ENCODE measurements at places on chromosomes 13 and 19.

GRCh38 chr13:111347438-111347837 lies 27.0 kb downstream of the TEX29 start:
- H3K4me1 ChIP-seq: no peaks in the 10 kb centered on the region
- H3K27me3 ChIP-seq: no peaks in the 10 kb centered on the region
- DNase-seq: no peak

GRCh38 chr19:28170066-28170465 lies 1042.9 kb downstream of the UQCRFS1 start:
- H3K4me3 ChIP-seq: no peak overlapping the region
- no peaks in the 10 kb centered on the region for H3K4me1 ChIP-seq
- DNase-seq: no peak
- H3K27ac ChIP-seq: no peak overlapping the region

DNA sequence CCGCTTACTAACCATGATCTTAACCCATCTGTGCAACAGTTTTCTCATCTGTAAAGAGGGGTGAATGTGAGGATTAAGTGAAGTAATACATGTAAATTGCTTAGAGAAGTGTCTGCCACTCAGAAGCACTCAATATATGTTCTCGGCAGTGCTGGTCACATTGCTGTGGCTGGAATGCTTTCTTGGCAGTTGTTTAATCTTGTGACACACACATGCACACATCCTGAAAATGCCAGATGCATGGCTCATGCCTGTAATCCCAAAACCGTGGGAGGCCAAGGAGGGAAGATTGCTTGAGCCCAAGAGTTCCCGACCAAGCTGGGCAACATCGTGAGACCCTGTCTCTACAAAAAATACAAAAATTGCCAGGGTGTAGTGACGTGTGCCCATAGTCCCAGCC lies 4.9 kb upstream of the DMKN start:
- peak overlapping the region; percentile 53 for H3K27ac ChIP-seq
- peak; percentile 92 for DNase-seq
- H3K27me3 ChIP-seq: no peaks in the 10 kb centered on the region
- no peaks in the 10 kb centered on the region for H3K36me3 ChIP-seq

DNA sequence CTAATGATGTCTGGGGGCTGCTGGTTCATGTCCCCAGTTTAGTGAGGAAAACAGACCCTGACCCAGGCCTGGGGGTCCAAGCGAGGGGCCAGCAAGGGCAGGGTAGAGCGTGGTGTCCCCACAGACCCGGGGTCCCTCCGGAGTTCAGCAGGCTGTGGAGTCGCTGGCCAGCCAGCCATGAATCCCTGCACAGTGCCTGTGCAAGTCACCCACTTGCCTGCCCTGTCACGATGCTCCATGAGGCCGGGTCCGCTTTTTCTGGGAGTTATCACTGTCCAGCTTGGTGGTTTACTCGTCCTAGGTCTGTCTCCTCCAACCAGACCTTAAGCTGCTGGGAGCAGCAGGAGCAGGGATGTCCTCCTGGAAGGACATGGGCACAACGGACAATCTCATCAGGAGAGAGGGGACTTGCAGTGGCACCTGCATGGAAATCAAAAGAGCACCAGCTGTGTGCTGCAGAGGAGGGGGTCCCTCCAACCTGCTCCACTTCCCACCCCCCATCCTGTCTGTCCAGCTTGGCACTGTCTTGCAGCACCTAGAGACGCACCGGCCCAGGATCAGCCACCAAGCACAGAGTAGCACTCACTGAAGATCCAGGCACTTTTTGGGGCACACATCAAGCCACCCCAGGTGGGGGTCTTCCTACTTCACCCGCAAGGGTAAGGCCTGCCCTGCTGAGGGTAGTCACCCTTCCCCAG lies 121.8 kb downstream of the URI1 start:
- no peaks in the 10 kb centered on the region for H3K4me1 ChIP-seq
- no peak overlapping the region for H3K4me3 ChIP-seq
- DNase-seq: no peak
- no peaks in the 10 kb centered on the region for H3K27me3 ChIP-seq
- no peak overlapping the region for H3K27ac ChIP-seq
- H3K36me3 ChIP-seq: no peaks in the 10 kb centered on the region

GRCh38 chr13:98237331-98237730 lies 60.3 kb upstream of the RNF113B start:
- no peak for DNase-seq
- no peak overlapping the region for H3K4me3 ChIP-seq
- H3K4me1 ChIP-seq: peaks cover 3% of the 10 kb centered on the region
- no peaks in the 10 kb centered on the region for H3K36me3 ChIP-seq

DNA sequence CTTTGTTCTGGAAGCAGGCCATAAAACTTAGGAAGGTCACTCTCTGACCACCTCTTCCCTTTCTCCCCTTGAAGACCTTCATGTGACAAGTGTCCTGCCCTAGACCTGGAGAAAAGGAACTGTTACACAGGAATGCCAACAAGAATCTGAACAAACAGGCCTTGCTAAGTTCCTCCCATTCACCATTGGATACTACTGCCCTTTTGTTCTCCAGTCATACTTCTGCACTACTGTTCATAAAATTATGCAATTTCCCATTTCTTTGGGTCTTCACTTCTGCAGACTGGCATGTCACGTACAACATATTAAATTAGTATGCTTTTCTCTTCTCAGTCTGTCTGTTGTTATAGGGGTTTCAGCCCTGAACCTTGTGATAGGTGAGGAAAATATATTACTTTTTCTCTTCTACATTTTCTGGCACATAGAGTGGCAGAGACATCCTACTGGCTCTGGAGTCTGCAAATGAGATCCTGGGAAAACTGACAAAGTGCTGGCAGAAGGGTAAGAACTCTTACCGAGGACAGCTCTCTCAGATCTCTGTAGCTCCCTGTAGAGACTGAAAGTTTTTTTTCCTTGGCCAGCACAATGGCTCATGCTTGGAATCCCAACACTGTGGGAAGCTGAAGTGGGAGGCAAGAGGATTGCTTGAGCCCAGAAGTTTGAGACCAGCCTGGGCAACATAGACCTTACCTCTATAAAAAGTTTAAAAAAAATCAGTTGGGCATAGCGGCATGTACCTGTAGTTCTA lies 87.6 kb upstream of the SPRY2 start:
- H3K4me1 ChIP-seq: no peaks in the 10 kb centered on the region
- H3K4me3 ChIP-seq: no peak overlapping the region
- no peak overlapping the region for H3K27ac ChIP-seq
- DNase-seq: no peak
- H3K36me3 ChIP-seq: no peaks in the 10 kb centered on the region

DNA sequence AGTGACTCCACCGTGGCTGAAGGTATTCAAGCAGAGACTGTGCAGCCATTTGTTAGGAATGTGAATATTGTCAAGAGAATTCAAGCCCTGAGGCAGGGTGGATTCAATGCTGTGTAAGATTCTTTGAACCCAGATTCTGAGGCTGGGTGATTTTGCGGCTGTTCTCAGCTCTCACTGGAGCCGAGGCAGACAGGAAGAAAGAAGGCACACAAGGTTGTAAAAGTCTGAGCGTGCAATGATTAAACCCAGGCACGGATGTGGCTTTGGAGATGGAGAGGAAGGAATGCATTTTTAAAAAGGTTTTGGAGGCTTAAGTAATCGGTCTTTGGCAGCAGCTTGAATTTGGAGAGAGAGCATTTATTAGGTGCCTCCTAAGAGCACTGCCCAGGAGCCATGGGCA lies 187.9 kb downstream of the KATNAL1 start:
- H3K36me3 ChIP-seq: no peaks in the 10 kb centered on the region
- no peaks in the 10 kb centered on the region for H3K27me3 ChIP-seq
- DNase-seq: peak; percentile 85
- H3K4me3 ChIP-seq: no peak overlapping the region
- H3K27ac ChIP-seq: no peak overlapping the region

DNA sequence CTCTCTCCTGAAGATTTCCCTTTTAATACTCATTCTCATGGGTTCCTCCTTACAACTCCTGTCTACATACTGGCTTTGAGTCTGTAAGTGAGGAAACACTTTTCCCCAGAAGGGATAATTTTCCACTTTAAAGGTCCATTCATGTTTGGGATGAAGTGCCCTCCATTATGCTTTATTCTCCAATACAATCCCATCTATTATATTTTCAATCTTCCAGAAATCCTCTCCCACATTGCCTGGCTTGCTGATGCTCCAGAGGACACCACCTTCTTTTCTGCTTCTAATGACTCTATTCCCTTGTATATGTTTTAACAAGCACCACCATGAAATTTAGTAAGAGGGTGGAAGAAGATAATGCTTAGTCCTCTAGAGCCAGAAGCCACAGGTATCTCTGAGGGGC lies 92.7 kb upstream of the NBEA start:
- H3K36me3 ChIP-seq: no peaks in the 10 kb centered on the region
- H3K27me3 ChIP-seq: no peaks in the 10 kb centered on the region
- no peaks in the 10 kb centered on the region for H3K4me1 ChIP-seq
- DNase-seq: no peak
- no peak overlapping the region for H3K4me3 ChIP-seq

- DNase-seq: no peak
- H3K4me3 ChIP-seq: no peak overlapping the region
- H3K27ac ChIP-seq: no peak overlapping the region
- peaks cover 4% of the 10 kb centered on the region for H3K4me1 ChIP-seq
Observed at GRCh38 chr13:77213644-77214043, 113.2 kb downstream of the MYCBP2 start.

- H3K36me3 ChIP-seq: no peaks in the 10 kb centered on the region
- H3K27me3 ChIP-seq: peaks cover 24% of the 10 kb centered on the region
- no peak overlapping the region for H3K27ac ChIP-seq
- H3K4me3 ChIP-seq: no peak overlapping the region
- no peak for DNase-seq
- H3K4me1 ChIP-seq: no peaks in the 10 kb centered on the region
Observed at GRCh38 chr13:112896736-112897602, 72.0 kb upstream of the MCF2L start.

- no peak overlapping the region for H3K27ac ChIP-seq
- H3K4me1 ChIP-seq: peaks cover 21% of the 10 kb centered on the region
- H3K27me3 ChIP-seq: no peaks in the 10 kb centered on the region
- no peak overlapping the region for H3K4me3 ChIP-seq
Observed at GRCh38 chr13:114099918-114100445, 32.4 kb downstream of the RASA3 start.

DNA sequence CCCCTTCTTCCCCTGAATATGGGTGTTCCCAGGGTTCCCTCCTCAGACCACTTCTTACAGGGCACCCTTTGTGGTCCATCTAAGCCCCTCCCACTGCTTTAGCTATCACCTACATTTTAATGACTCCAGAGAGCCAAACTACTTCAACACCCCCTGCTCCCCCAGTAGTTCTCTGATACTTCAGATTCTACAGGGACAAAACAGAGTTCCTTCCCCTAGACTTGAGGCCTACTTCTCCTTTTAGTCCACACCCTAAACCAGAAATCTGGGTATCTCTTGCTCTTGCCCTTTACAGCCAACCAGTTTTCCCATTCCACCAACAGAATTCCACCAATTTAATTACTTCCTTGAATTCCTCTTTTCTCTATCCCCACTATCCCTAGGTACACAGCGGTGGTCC lies 107.2 kb downstream of the KCNRG start:
- DNase-seq: no peak
- H3K4me1 ChIP-seq: no peaks in the 10 kb centered on the region
- H3K36me3 ChIP-seq: no peaks in the 10 kb centered on the region
- H3K27me3 ChIP-seq: no peaks in the 10 kb centered on the region

DNA sequence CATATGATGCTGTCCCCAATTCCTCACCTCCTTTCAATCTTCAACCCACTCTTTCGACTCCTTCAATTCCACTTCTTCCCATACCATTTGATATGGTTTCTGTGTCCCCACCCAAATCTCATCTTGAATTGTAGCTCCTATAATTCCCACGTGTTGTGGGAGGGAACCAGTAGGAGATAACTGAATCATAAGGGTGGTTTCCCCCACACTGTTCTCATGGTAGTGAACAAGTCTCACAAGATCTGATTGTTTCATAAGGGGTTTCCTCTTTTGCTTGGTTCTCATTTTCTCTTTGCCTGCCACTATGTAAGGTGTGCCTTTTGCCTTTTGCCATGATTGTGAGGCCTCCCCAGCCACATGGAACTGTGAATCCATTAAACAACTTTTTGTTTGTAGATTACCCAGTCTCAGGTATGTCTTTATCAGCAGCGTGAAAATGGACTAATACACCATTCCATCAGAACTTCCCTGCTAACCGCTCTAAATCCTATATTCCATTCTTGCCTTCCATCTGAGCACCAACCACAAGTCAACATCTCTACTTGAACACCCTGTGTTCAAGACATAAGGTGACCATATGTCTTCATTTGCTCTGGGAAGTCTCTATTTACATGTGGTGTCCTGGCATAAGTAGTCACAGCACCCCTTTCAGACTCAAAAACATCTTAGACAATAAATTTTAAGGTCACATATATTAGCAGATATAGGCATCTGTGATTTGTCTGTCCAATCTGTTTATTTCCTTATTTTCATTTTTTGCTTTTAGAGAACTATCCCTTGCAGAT lies 122.9 kb downstream of the TSHZ3 start:
- H3K27ac ChIP-seq: no peak overlapping the region
- H3K4me3 ChIP-seq: no peak overlapping the region
- H3K4me1 ChIP-seq: peaks cover 18% of the 10 kb centered on the region
- no peaks in the 10 kb centered on the region for H3K27me3 ChIP-seq
- no peak for DNase-seq

GRCh38 chr19:6274756-6275155 lies 5.0 kb downstream of the MLLT1 start:
- DNase-seq: no peak
- peaks cover 7% of the 10 kb centered on the region for H3K36me3 ChIP-seq
- H3K4me1 ChIP-seq: peaks cover 55% of the 10 kb centered on the region
- no peaks in the 10 kb centered on the region for H3K27me3 ChIP-seq
- H3K4me3 ChIP-seq: no peak overlapping the region
- peak overlapping the region; percentile 96 for H3K27ac ChIP-seq

- H3K27ac ChIP-seq: no peak overlapping the region
- H3K4me1 ChIP-seq: no peaks in the 10 kb centered on the region
Observed at GRCh38 chr13:109384491-109385241, 401.7 kb downstream of the IRS2 start.

DNA sequence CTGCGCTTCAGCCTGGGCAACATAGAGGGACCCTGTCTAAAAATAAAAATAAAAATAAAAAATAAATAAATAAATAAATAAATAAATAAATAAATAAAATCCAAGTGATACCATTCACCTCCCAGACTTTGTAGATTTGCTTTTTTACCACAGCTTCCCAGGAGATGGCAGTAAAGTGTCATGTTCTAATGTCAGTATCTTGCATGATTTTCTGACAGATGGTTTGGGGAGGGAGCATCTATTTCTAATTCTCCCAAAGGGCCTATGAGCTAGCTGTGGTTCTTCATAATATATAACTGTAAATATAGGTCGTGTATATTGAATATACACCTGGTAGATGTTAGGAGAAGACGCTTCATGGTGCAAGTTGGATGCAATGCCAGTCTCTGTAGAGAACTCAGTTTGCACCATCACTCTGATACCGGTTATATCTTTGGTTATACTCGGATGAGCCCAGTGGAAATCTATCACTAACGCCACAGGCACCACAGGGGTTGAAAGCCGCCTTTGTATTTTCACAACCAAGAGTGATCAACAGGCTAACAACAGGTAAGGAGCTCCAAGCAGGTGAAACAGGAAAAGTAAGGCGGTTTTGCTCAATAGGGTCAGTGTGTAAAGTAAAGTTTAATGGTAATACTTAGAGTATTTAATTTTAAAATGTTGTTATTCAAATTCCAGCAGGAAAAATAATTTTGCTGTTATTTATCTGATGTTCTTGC lies 13.9 kb downstream of the APLP1 start:
- DNase-seq: peak; percentile 65
- H3K27ac ChIP-seq: no peak overlapping the region
- H3K36me3 ChIP-seq: no peaks in the 10 kb centered on the region

GRCh38 chr13:40598569-40598968 lies 67.9 kb downstream of the FOXO1 start:
- no peak overlapping the region for H3K4me3 ChIP-seq
- H3K4me1 ChIP-seq: no peaks in the 10 kb centered on the region
- H3K27me3 ChIP-seq: no peaks in the 10 kb centered on the region
